ENCODE measurements at places on chromosomes 1 and 21.

GRCh38 chr1:29646161-29646775 lies 409.9 kb downstream of the PTPRU start:
- no peak for DNase-seq

- no peak for DNase-seq
These were observed 101.2 kb downstream of the FASLG start for GRCh38 chr1:172760121-172760520.

GRCh38 chr1:89808441-89809117 lies 12.3 kb upstream of the LRRC8D start:
- DNase-seq: peak; percentile 31

- no peak for DNase-seq
These were observed 71.8 kb upstream of the ARHGAP29 start for GRCh38 chr1:94309216-94309615.

- no peak for DNase-seq
These were observed 104.9 kb upstream of the PLD5 start for GRCh38 chr1:242629396-242629795.

DNA sequence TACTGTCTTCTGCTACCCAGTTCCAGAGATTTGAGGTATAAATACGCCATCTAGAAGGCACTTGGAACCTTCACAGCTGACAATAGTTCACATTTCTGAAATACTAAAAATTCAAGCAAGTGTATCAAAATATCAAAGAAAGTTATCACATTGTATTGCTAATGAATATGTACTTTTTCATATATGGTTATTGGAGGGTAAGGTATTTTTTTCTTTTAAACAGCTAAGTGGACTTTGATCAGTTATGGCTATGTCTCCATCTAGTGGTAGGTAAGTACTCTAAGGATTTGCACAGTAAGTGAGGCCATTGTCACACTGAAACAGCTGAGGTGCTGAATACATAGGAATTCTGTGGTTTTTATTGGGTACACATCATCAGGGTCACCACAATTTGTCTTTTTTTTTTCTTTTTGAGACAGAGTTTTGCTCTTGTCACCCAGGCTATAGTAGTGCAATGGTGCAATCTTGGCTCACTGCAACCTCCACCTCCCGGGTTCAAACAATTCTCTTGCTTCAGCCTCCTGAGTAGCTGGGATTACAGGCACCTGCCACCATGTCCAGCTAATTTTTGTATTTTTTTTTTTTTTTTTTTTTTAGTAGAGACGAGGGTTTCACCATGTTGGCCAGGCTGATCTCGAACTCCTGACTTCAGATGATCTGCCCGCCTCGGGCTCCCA lies 49.1 kb upstream of the CR2 start:
- peak; percentile 62 for DNase-seq

DNA sequence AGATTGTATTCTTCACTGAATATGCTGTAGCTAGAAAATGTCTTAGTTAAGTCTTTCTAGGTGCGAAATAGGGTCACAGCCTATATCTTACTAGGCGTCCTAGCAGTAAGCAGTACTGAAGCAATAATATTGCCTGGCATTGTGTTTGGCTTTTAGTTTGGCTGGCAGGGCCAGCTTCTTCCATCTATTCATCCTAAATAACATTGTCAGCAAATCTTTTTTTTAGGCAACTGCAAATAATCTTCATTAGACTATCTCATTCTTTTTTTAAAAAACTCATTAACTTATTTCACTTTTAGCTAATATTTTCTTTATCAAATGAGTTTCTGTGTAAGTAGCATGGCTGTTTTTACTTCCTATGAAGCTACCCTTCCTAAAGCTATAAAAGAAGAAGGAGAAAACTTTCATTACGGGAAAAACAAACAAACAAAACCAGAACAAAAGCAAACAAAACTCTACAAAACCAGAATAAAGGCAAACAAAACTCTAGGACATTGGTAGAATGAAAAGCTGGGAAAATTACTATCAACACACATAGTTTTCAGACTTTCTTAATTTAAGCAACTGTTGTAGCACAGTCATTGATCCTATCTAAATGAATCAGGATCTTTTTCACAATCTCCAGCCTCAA lies 506.0 kb downstream of the DPYD start:
- no peak for DNase-seq

DNA sequence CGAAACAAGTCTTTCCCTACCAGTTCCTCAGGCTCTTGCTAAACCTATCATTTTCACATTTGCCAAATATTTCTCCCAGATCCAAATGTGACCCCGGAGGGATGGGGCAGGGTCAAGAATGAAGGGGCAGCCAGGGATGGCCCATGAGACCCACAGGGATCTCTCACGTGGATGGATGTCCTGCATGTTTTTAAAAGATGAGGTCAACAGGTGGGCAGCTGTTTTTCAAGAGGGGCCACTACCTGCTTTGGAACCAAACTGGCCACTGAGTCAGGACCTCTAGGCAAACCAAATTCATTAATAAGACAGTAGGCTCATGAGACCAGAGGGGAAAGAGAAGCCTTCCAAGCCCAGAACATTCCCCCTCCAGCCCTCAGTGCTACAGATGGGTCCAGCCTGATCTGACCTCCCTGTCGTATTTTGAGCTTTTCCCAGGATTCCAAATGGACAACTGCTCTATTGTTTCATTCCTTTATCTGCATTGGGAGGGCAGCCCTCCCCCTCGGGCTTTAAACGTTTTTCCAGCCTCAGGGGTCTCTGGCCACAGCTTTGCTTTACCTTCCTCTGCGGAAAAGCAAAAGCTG lies 252.5 kb upstream of the IRF2BP2 start:
- DNase-seq: no peak

- no peak for DNase-seq
These were observed 10.4 kb upstream of the BOLA1 start for GRCh38 chr1:149888999-149889289.

DNA sequence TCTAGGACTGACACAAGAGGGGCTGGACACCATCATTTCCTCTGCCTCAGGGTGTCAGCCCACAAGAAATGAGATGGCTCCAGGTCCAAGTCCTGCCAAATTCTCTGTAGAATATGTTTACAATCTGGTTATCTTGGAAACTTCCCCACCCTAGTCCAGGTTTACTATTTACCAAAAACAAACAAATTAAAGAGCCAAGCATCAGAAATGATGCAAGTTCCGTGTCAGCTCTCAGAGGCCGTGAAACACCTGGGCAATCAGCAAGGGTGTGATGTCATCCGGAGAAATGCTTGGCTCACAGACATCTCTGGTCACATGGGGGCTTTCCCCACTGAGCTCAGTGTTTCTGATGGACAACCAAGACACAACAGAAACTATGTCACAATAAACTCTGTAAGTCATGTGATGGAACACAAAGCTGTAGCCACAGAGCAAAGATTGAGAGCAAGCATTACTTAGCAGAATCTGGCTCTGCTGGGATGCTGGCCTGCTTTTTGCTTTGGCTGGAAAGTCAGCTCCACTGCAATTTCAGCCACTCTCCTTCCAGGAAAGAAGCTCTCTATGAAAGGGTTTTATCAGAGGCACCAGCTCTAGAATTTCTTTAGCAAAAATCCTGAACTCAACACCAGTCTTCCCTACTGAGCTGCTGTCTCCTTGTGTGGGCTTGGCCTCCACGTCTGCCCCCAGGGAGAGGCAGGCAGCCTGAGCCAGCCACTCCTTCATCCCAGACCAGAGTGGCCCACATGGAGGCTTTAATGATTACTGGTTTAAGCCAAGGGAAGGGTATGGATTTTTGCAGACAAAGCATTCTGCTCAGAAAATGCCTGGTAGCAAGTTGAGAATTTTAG lies 55.9 kb downstream of the NENF start:
- DNase-seq: no peak

DNA sequence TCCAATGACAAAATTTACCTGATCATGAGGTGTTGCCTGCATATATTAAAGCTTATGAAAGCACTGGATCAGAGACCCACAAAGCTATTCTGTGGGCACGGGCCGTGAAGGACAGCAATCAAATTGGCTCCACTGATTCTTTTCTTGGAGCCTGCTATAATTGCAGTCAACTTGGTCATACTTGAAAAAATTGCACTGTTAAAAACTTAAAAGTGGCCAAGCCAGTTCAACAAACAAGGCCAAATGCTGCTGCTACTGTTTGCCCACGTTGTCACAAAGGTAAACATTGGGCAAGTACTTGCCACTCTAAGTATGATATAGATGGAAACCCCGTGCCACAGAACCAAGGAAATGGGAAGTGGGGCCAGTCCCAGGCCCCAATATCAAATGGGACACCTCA lies 37.8 kb downstream of the CYP4A11 start:
- DNase-seq: no peak

- DNase-seq: no peak
These were observed 36.9 kb upstream of the IFI16 start for GRCh38 chr1:158972841-158973240.

GRCh38 chr1:228737601-228738041 lies 2.3 kb downstream of the RHOU start:
- DNase-seq: no peak
